ENCODE measurements at places on chromosomes 12 and 14.

- DNase-seq, result peak; percentile 19
These were observed 47.9 kb upstream of the PTGDR start for GRCh38 chr14:52219488-52220084.

DNA sequence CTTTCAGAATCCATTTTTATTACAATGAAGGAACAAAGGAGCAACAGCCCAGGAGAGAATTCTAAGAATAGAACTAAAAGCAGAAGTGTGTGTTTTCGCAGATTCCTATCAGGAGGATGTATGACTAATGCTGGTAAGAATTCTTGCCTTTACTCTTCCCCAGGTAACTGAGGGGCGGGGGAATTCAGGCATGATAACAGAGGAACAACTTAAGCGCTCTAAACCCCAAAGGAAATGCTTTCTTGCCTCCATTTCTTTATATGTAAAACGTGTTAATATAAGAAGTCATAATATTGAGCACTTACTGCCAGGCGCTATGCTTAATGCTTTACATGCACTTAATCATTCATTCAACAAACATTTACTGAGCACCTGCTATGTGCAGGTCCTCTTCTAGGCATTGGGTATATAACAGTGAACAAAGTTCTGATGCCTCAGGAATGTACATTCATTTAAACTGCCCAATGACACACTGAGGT lies 4.5 kb downstream of the HCAR1 start:
- peak; percentile 92 for DNase-seq

- no peak for DNase-seq
These were observed 2.8 kb upstream of the FRS2 start for GRCh38 chr12:69467366-69467765.

DNA sequence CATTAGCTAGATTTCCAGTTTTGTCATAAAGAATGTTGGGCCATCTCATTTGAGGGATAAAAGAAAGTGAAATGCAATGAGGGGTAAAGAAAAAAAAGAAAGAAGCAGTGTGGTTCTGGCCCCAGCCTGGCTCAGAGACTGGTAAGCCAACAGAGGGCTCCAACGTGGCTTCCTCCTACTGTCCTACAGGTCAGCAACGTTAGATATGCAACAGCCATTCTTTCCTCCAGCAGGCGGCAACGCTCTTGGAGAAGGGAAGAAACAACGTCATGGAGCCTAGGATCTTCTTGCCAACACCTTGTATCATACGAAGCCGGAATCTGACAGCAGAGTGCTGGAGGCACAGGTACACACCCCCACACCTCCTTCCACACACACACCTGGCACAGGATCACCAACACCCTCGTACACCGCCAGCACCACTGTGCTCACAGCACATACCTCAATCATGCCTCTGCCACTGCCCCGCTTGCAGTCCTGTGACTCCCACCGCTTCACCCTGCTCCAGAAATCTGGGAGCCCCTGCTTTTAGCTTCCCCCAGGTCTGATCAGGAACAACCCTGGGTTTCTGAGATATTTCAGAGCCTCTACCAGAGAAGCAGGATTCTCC lies 102.8 kb downstream of the RPAP3 start:
- no peak for DNase-seq

- DNase-seq, result no peak
These were observed 216.0 kb upstream of the DAAM1 start for GRCh38 chr14:58972233-58973017.

DNA sequence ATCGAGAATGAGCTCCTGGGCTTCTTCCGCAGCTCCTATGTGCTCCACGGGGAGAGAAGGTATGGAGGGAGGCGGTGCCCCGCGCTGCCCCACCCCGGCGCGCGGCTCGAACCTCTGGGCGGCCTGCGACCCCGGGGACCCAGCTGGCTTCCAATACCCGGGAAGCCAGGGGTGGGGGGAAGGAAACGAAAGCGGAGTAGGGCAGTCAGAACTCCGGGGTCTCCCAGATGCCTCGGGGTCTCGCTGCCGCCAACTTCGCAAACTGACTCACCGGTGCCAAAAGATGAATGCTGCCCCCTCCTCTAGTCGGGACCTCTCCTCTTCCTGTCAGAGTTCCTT lies 1.3 kb downstream of the TRHDE start:
- no peak for DNase-seq

- no peak for DNase-seq
These were observed 59.0 kb downstream of the NTN4 start for GRCh38 chr12:95731519-95731958.

DNA sequence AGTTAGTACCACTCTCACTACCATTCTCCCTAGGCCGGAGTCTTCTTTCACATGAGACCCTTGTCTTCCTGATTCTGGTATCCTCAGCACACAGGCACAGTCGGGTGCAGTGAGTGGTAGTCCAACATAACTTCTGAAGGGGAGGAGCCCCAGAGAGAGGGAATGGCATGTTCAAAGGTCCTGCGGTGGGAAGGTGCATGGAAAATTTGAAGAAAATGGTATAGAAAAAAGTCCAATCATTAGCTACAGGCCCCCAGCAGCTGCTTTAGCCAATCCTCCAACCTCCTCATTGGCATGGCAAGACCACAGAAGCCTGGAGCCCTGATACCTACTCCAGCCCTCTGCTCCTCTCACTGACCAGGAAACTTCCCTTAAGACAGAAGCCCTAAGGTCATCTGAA lies 96.6 kb downstream of the ZFP36L1 start:
- DNase-seq, result no peak

- no peak for DNase-seq
These were observed 19.6 kb downstream of the OTUB2 start for GRCh38 chr14:94045563-94046345.

- no peak for DNase-seq
These were observed 55.2 kb downstream of the RASSF3 start for GRCh38 chr12:64665514-64665913.

DNA sequence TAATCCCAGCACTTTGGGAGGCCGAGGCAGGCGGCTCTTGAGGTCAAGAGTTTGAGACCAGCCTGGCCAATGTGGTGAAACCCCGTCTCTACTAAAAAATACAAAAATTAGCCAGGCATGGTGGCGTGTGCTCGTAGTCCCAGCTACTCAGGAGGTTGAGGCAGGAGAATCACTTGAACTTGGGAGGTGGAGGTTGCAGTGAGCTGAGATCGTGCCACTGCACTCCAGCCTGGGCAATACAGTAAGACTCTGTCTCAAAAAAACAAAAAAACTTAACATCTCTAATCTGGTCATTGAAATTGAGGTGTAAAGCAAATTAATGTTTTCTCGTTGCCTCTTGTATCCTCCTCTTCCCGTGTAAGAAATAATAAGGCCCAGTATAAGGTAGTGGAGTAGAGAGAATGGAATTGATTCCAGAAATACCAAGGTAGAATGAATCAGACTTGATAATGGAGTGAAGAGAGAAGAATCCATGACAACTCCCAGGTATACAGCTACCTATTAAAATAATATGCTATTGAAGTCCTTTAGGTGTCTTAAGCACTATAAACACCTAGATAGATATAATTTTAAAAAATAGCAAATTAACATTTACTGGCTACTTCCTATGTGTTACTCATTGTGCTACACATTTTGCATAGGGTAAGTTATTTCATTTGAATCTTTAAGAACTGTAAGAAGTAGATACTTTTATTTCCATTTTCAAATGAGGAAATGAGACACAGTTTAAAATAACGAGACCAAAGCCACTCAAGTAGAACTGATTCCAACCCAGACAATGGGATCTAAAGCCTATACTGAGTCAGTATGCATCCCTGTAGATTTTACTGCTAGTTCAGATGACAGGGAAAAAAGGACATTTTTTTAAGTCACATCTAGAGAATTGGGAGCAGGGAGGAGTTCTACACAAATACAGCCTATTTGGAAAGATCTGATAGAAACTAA lies 23.2 kb downstream of the RAP1B start:
- DNase-seq, result no peak

Measured in mammary epithelial cell (primary cell).